HEK293T (cell line): ENCODE measurements at places on chromosomes 4 and X.
A peak's percentile ranks its signal among the peaks of the same experiment; 100 is the strongest.

DNA sequence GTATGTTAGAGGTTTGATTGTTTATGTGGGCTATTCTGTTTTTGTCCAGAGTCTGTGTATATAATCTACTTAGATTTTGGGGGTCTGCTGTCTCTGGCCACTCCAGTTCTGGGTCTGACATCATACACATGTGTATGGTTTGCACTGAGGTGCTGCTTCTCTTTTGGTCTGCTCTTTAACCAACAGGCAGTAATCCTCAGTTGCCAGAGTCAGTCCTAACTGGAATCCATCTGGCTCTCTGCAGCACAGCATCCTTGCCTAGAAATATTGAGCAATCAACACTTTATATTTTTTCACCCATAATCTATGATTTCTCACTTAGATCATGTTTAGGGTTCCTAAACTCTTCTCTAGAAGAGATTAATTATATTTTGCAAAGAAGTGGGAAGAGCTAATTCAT is 98.3 kb upstream of the SFRP2 start:
- DNase-seq = no peak

DNA sequence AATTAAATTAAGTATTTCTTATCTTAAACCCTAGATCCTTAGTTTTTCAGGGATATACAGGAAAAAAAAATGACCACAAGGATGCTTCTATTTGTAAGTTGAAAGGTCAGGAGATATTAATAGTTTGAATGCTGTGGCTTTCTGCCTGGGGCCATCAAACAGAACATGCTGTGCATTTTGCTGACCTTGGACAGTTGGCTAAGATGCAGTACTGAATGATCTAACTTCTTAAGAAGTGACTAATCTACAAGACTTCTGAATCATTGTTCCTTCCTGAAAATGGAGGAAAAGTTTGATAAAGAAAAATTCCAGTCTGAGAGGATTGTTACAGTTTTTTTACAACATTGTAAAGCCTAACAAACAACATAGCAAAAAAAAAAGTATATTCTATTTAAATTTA is 237.8 kb upstream of the JADE1 start:
- DNase-seq = no peak

DNA sequence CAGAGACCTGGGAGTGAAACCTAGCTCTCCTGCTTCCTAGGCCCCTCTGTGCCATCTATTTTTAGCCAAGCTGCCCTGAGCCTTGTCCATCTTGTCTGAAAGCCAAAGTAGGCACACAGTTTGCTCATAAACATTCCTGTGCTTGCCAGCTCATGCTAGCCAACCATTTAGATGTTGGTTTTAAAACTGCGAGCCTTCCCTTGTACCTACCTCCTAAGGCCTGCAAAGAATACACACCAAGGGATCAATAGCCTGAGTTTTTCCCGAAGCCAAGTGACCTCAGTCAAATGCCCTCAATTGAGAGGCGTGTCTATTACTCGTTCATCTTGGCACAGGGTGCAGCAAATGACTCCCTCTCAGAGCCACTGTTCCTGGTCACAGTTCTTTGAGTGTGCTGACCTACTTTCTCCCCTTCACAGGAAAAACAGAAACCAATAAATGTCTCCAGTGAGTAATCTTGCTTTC is 48.5 kb downstream of the ZCCHC12 start:
- no peak for DNase-seq

GRCh38 chr4:163582703-163583102 is 88.2 kb downstream of the TMA16 start:
- no peak for DNase-seq

DNA sequence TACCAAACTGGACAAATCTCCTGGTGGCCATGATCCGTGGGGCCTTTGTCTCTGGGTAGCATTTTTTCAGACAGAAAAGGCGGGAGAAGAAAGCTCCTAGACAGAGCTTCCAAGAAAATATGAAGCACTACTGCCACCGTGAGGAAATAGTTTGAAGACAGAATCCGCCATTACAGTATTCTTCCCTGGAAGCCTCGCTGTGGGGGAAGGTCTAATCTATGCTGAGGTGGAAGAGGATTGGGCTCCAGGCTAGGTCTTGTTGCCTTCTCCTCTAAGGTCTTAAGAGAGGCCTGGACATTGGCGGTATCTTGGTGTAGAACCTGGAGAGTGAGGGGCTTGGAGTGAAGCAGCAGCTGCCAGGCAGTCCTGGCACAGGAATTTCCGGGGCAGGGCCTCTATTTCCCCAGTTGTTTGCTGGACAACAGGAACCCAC is 218.9 kb downstream of the OR13H1 start:
- peak; percentile 65 for DNase-seq

- DNase-seq = no peak
Observed at GRCh38 chrX:153440556-153441135, 5.2 kb downstream of the TREX2 start.

DNA sequence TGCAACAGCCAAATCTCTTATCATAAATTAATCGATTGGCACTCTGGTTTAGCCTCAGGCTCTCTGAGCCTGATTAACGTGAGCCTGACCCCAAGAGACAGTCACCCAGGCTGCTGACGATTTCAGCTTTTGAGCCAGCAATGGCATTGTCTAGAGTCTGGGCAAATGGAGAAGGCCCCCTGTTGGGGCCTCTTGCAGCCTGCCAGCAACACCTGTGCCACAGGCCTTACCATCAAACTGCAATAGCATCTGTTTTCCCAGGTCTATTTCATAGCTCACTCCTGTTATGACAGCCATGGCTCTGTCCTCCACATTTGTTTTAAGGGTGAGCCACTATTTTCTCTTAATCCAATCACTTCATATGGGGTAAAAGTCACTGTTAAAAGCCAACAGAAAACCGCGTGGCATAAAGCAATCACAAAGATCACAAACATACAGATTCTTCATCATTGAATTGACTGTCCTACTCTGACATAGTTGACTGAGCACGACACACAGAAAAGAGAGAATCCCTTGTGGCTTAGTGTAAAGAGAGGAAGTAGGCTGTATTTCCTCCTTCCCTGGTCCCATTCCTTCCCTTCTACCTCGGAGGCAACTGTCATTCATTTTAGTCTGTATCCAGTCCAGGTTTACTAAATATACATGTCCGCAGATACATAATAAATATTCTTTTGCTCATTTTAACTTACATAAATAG is 47.8 kb downstream of the SLC9A7 start:
- DNase-seq = no peak
